Stimulated activated CD4-positive, alpha-beta T cell treated with anti-CD3 and anti-CD28 coated beads, Interleukin-12 subunit alpha, Interleukin-12 subunit beta, amount 100 ng/mL, for 48 hours (primary cell): ENCODE measurements at places on chromosomes 3 and 15.

DNA sequence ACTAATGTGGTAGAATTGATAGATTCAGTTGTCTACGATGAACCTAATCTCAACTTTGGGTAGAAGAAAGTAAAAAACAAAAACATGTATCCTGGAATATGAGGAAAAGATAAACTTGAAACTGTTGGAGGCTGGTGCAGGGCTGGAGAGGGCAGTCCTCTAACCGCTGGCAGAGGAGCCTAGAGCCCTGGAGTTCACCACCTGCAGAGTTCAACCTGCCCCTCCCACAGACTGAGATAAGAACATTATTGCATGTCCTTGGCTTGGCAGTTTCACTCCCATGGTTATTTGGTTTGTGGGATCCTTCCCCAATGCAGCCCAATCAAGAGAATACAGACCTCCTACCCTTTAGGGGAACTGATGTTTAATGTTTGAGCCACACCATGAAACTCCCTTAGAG lies 53.2 kb upstream of the GATM start:
- DNase-seq = no peak

DNA sequence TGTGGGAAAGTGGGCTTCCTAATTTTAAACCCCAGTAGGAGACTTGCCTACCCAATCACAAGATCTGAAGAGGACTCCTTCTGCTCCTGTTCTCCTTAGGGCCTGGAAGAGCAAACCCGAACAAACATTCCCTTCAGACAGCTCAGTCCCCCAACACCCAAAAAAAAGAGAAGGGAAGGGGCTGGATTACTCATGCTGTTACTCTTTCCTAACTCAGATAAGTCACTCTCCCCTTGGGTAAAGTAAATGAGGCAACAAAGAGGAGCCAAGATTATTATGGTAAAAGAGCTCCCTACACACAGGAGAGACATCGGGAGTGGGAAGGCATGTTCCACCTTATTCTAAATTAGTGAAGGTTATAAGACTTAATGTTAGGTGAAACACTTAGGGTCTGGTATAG lies 18.1 kb upstream of the LEKR1 start:
- DNase-seq = no peak

GRCh38 chr3:196793246-196793645 lies 53.6 kb downstream of the PAK2 start:
- DNase-seq = no peak

DNA sequence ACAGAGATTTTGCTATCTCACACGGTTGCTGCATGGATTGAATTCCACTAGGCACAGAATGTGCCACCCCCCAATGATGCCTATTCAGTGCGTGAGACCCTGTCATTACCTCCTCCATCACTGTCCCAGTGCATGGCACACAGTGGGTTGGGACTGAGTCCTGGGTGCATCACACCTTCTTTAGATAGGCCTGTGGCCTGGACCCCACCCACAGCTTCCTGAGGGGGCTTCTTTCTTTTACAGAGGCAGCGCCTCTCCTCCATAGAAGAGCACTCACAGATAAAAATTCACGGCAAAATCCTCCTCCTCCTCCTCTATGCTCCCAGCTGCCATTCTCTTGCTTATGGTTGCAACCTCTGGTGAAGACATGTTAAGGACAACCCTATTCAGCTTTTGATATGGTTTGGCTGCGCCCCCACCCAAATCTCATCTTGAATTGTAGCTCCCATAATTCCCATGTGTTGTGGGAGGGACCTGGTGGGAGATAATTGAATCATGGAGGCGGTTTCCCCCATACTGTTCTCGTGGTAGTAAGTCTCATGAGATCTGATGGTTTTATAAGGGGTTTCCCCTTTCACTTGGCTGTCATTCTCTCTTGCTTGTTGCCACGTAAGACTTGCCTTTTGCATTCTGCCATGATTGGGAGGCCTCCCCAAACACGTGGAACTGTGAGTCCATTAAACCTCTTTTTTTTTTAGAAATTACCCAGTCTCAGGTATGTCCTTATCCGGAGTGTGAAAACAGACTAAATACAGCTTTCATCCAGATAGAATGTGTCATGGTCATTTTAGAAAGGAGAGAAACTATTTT lies 147.6 kb downstream of the KLF13 start:
- no peak for DNase-seq

DNA sequence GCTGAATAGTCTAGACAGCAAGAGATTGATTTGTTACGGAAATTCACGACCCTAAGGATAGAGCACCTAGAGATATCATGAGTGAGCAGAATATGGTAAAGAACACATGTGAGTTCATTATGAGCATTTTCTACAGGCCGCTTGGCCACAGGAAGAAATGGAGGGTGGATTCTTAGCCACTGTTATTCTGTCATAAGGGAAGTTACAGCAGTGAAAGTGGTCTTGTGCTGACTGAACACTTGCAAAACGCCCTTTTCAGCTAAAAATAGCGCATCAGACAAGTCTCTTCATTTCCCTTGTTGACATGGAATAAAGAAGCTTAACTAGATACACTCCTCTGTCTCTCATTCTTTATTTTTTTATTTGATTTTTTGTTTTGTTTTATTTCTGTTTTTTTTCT lies 19.8 kb downstream of the DGKG start:
- DNase-seq = no peak

DNA sequence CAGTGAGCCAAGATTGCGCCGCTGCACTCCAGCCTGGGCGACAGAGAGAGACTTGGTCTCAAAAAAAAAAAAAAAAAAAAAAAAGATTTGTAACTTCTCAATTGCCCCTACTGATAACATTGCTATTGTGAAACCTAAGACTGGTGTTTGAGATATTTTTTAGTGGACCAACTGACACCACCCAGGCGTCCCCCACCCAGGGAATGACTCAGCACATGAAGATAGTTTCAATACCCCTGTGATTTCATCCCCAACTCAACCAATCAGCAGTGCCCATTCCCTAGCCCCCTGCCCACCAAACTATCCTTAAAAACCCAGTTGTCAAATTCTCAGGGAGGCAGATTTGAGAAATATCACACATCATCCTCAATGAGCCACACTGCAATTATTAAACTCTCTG lies 76.9 kb downstream of the TTBK2 start:
- DNase-seq = no peak

DNA sequence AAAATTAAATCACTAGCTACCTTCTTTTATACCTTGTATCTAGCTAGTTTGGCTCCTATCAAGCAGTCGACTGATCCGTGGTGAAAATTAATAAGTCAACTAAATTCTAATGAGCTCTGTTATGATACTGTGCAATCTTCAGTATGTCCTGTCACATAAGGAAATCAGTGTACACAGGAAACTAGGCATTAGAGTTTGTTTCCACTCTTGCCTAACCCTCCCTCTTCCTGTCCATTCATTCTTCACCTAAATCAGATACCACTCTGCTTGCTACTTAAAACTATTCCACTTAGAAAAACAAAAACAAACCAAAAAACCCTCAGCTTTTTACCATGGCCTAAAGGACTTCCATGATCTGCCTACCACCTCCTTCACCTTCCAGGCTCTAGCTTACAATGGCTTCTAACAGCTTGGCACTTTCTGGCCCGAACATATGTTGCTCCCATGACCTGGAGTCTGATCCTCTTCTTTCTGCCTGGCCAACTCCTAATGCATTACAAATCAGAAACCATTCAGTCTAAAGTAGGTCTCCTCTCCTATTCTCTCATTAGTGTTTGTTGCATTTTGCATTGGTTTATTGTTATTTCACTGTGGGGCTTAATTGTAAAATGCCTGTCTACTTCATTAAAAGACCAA lies 7.9 kb downstream of the RFC4 start:
- DNase-seq = no peak

DNA sequence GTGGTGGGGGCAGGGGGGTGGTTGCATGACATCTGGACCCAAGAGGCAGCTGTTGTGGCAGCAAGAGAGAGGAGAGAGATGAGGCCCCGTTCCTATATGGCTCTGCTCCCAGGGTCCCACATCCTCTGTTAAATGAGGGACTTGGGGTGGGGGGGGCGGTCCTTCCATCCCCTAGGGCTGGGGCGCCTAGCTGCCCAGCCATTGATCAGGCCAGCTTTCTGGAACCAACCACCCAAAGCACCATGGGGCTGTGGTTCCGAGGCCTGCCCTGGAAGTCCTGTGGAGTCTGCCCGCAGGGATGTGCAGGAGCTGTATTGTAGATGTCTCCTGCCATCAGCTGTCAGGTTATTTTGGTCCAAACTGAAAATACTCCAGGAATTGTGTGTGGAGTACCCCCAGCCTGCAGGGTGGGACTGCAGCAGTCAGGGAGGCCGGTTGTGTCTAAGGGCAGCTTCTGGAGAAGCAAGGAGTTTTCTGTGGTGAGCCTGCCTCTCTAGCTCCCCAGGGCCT lies 5.2 kb downstream of the FURIN start:
- DNase-seq = no peak

- no peak for DNase-seq
These were observed 41.7 kb downstream of the TTC23 start for GRCh38 chr15:99207672-99208071.

DNA sequence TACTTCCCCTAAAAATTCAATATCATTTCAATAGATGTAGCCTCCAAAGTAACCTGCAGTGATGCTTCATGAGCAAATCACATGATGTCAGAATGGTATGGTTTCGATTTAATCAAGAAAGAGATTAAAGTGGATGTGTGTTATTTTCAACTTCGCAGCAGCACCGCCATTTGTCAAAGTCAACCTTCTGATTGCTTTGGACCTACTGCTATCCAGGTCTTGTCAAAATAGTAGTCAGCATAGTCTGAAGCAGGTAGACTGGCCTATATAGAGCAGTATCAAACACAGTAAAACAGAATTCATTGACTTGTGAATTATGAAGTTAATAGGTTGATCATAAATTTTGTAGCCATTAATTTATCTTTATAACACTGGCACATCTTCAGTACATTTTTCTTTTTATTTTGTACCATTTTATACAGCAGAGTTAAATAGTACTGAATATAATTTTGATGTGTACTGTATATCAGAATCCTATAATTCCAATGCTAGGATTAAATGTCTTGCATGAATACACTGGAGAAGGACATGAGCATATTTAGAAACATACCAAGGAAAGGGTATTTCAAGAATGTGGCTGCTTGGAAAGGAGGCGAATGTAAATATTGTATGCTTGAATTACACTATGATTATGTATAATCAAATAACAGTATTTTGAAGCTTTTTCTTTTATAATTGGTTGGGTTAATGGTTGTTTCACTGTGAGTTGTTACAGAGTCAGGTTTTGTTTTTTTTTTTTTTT lies 79.6 kb downstream of the CDIN1 start:
- DNase-seq = no peak

DNA sequence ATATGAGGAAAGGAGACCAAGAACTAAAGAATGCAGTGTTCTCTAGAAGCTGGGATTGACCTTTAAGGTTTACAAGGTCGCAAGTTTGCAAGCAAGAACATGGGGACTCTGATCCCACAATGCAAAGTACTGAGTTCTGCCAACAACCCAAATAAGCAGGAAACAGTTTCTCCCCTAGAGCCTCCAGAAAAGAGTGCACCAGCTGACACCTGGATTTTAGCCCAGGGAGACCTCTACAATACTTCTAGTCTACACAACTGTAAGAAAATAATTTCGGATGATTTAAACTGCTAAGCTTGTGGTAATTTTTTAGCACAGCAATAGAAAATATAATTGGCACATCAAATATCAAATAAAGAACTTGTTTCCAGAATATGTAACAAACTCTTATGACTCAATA lies 46.4 kb downstream of the EHHADH start:
- no peak for DNase-seq

- DNase-seq = no peak
These were observed 26.1 kb upstream of the ERICH6 start for GRCh38 chr3:150729682-150730360.

DNA sequence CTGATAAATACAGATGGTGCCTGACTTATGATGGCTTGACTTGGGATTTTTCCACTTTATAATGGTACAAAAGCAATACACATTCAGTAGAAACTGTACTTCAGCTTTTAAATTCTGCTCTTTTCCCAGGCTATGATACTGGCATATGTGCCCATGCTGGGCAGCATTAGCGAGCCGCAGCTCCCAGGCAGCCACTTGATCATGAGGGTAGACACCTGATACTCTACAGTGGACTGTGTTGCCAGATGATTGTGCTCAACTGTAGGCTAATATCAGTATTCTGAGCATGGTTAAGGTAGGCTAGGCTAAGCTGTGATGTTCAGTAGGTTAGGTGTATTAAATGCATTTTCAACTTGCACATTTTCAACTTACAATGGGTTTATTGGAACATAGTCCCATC lies 17.7 kb upstream of the FEM1B start:
- DNase-seq = no peak

GRCh38 chr3:13316603-13317002 lies 103.5 kb downstream of the NUP210 start:
- DNase-seq = no peak

DNA sequence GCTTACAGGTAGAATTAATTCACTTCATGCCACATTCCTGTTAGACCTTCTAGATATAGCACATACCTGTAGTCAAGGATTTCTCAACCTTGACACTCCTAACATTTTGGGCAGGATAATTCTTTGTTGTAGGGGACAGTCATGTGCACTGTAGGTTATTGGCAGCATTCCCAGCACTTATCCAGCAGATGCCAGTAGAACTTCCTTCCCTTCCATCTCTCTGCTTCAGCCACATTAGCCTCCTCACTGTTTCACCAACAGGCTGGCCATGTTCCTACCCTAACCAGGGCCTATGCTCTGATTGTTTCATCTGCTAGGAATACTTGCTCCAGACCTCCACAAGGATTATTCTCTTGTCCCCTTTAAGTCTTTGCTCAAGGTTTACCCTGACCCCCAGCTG lies 68.0 kb upstream of the STAC start:
- no peak for DNase-seq

DNA sequence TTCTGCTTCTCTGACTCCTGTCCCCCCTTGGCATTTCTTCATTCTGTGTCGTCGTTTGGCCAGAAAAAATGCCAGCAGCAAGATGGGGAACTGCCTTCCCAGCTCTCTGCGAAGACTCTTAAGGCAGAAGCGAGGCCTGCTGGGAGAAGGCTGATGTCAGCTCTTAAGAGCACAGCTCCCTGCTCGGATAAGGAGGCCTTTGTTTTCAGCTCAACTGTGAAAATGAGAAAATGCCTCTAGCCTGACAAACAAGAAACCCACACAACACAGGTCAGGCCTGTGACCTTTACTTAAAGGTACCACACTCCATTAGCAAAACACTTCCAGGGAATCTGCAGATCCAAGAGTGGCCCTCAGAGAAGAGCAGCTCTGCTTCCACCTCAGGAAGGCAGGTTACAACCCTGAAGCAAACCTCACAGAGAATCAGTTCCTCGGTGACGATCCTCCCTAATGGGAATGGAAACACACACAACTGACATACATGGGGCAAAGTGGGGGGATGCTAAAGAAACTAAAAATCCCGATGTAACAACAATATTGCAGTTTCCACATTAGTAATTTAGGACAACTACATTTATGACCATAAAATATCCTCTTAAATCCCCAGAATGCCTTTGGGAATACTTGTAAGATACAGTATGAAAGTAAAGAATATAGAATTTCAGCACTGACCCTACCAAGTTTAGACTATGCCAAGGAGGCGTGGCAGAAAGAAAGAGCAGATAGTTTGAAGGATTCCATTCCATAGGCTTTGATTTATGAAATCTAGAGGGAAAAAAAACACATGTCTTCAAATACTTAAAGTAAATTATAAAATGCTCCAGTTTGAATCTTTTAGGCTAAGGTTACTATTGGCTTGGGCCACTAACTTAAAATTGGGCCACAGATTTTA lies 52.1 kb downstream of the VGLL4 start:
- no peak for DNase-seq
